Activated CD8-positive, alpha-beta memory T cell treated with anti-CD3 and anti-CD28 coated beads for 36 hours (primary cell): ENCODE measurements at places on chromosomes 2 and 18. TPM values are rescaled to one million over a fixed set of nuclear protein-coding genes. Genes with fewer than 3 reads are reported as not detected.

The RNF144A gene
- total RNA-seq, result 12.5 TPM

The PID1 gene
- not detected for total RNA-seq

The CMPK2 gene
- 0.84 TPM for total RNA-seq

The SPDYA gene
- 0.99 TPM for total RNA-seq

The CNDP1 gene
- total RNA-seq, result not detected

The RAB6C gene
- 0.06 TPM for total RNA-seq

The GPC1 gene
- 1.7 TPM for total RNA-seq

The IL36B gene
- not detected for total RNA-seq

The HAAO gene
- total RNA-seq, result 0.17 TPM

The KIAA2012 gene
- total RNA-seq, result not detected

The SLC25A12 gene
- total RNA-seq, result 23.8 TPM

The FEV gene
- total RNA-seq, result not detected

The DUSP2 gene
- total RNA-seq, result 297 TPM

The MALL gene
- 0.65 TPM for total RNA-seq

The PRKAG3 gene
- not detected for total RNA-seq

The SGO2 gene
- 26.3 TPM for total RNA-seq

The NR4A2 gene
- total RNA-seq, result 34.7 TPM

The CXCR1 gene
- total RNA-seq, result not detected

The IL36A gene
- not detected for total RNA-seq

The GREB1L gene
- total RNA-seq, result not detected

The CCDC85A gene
- total RNA-seq, result not detected

The PKDCC gene
- total RNA-seq, result 0.13 TPM

The TPO gene
- not detected for total RNA-seq

The ELMOD3 gene
- total RNA-seq, result 14.9 TPM

The STARD6 gene
- total RNA-seq, result not detected

The CRYBA2 gene
- total RNA-seq, result not detected

The NETO1 gene
- total RNA-seq, result not detected

The TNFRSF11A gene
- 1.4 TPM for total RNA-seq

The ARHGEF33 gene
- total RNA-seq, result 0.42 TPM

The RASGRP3 gene
- 2.7 TPM for total RNA-seq

The C2orf72 gene
- total RNA-seq, result 0.50 TPM

The ZSWIM2 gene
- total RNA-seq, result not detected

The FBLN7 gene
- 3.1 TPM for total RNA-seq

The ANKRD23 gene
- total RNA-seq, result 4.9 TPM

The OSBPL6 gene
- 2.0 TPM for total RNA-seq

The HMSD gene
- total RNA-seq, result 6.9 TPM

The OR6B2 gene
- total RNA-seq, result not detected

The MZT2B gene
- 326 TPM for total RNA-seq

The SF3B6 gene
- total RNA-seq, result 147 TPM

The TTC27 gene
- 38.9 TPM for total RNA-seq

The DSG2 gene
- total RNA-seq, result 0.23 TPM

The SATB2 gene
- total RNA-seq, result 0.15 TPM

The NT5C1B gene
- not detected for total RNA-seq
